ENCODE measurements at places on chromosomes 2 and 18.

GRCh38 chr2:73263540-73264331 lies 20.5 kb downstream of the FBXO41 start:
- no peak for DNase-seq
- no peak overlapping the region for H3K4me3 ChIP-seq
- no peaks in the 10 kb centered on the region for H3K36me3 ChIP-seq
- no peaks in the 10 kb centered on the region for H3K27me3 ChIP-seq

DNA sequence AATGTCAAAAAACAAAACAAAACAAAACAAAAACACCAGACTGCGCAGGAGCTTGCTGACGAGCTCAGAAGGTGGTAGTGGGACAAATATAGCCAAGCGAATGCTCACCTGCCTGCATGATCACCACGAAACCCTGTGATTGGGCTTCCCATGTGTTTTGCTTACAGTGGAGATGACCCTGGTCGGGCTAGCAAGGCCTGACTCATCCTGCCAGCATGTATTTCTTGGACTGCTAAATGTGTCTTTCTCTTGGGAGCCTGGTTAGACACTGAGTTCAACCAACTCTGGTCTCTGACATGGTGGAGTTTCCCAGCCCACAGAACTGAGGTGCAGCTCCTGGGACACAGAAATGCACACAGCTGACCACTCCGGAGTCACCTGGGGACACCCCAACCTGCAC lies 30.7 kb upstream of the DUSP2 start:
- H3K27ac ChIP-seq = no peak overlapping the region
- DNase-seq = no peak
- no peaks in the 10 kb centered on the region for H3K36me3 ChIP-seq
- no peaks in the 10 kb centered on the region for H3K4me1 ChIP-seq

- H3K27me3 ChIP-seq = no peaks in the 10 kb centered on the region
- H3K4me3 ChIP-seq = no peak overlapping the region
- no peaks in the 10 kb centered on the region for H3K36me3 ChIP-seq
- no peaks in the 10 kb centered on the region for H3K4me1 ChIP-seq
These were observed 8.5 kb upstream of the RALBP1 start for GRCh38 chr18:9466846-9467245.

DNA sequence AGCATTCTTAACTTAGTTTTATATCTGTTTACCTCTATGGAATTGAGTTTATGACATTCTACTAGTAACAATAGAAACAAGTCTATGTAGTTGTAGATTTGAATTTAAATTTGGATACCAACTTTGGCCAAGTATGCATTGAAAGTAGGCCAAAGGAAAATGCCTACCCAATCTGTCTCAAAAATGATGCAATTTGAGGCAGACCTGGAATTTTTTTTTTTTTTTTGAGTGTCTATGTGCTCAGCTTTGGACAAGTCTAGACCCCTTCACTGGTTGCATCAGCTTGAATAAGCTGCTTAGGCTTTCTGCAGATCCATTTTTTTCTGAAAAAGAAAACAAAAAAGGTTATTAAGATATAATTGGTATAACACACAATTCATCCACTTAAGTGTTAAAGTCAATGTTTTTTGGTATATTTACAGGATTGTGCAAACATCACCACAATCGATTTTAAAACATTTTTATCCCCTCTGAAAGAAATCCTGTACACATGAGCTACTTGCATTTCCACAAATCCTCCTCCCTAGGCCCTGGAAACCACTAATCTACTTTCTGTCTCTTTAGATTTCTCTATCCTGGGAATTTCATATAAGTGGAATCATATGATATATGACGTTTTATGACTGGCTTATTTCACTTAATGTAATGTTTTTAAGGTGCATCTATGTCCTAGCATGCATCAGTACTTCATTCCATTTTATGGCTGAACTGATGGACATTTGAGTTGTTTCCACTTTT lies 185.1 kb upstream of the CCDC68 start:
- H3K27me3 ChIP-seq = no peaks in the 10 kb centered on the region
- no peaks in the 10 kb centered on the region for H3K4me1 ChIP-seq
- no peak overlapping the region for H3K27ac ChIP-seq
- no peak overlapping the region for H3K4me3 ChIP-seq
- DNase-seq = no peak

GRCh38 chr2:199488772-199489400 lies 31.1 kb upstream of the SATB2 start:
- H3K27ac ChIP-seq = no peak overlapping the region
- no peak overlapping the region for H3K4me3 ChIP-seq
- H3K27me3 ChIP-seq = no peaks in the 10 kb centered on the region
- H3K4me1 ChIP-seq = no peaks in the 10 kb centered on the region
